Keratinocyte (primary cell): ENCODE measurements at places on chromosomes 11 and 22.

- DNase-seq: no peak
Observed at GRCh38 chr22:45891021-45891421, 85.9 kb downstream of the WNT7B start.

DNA sequence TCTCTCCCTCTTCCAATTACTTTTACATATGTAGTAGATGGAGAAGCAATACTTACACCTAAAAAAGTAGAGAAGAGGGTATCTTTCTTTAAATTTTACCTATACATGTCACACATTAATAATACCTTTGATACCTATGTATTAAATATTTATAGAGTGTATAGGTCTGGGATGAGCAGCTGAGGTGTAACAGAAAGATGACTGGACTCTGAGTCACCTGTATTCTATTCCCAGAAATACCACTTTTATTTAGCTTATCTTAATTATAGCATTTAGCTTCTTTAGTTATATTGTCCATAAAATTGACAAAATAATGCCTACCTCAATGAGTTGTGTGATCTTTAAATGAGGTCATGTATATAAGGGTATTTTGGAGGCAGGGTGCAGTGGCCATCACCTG is 30.6 kb upstream of the YAP1 start:
- no peak for DNase-seq

DNA sequence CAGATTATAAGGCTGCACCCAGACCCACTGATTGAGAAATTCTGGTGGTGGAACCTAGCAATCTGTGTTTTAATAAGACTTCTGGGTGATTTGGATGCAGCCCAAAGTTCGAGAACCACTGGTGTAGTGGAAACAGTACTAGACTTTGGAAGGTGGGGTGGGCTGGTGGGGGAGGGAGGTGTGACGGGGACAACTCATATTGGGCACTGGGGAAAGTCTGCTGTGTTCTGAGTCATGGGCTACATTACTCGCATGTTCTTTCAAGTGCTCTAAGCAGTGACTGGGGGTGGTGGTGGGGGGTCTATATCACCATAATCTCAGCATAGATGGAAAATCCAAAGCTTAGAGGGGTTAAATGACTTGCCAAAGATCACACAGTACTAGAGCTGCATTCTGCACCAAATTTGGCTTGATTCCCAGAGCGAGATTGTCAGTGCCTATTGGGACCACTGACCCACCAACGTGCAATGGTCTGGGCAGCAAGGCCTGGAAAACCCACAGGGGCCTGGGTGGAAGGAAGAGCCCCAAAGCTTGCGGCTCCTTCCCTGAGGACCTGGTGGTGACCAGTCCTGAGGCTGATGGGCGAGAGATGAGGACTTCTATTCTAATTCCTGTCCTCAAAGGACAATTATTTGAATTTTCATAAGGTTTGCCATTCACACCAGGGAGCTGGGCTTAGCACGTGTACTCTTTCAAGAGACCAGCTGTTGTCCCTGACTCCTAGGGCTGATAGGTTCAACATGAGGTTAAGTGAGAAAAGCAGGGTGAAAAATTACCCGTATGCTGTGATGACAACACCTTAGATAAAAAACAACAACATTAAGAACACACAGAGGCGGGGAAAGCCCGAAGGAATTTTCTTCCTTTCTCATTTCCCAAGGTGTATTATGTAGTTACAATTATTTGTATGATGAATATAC is 77.5 kb upstream of the NARS2 start:
- DNase-seq: no peak

DNA sequence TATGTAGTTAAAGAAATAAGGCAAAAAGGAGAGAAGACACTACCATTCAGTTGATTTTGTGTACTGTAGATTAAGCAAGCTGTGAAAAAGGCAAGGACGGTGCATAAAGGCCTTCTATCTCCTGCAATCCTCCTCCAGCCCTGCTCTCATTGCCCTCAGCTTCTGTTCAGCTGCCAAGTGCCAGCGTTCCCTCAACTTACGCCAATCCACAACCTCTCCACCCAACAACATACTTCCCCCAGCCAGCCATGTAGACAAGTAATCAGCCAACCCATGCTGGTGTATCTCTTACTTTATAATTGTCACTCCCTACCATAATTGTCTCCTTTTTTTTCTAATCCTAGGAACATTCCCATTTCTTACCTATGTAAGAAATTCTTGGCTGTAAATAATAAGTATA is 30.1 kb upstream of the ANO5 start:
- DNase-seq: no peak

- no peak for DNase-seq
Observed at GRCh38 chr22:34800260-34800980, 265.5 kb upstream of the ISX start.
